ENCODE measurements at places on chromosomes 7 and 10.
A peak's percentile ranks its signal among the peaks of the same experiment; 100 is the strongest.

- DNase-seq = no peak
These were observed 227.3 kb upstream of the TCF7L2 start for GRCh38 chr10:112722758-112723157.

- no peak for DNase-seq
These were observed 103.6 kb upstream of the RNF32 start for GRCh38 chr7:156537006-156537405.

DNA sequence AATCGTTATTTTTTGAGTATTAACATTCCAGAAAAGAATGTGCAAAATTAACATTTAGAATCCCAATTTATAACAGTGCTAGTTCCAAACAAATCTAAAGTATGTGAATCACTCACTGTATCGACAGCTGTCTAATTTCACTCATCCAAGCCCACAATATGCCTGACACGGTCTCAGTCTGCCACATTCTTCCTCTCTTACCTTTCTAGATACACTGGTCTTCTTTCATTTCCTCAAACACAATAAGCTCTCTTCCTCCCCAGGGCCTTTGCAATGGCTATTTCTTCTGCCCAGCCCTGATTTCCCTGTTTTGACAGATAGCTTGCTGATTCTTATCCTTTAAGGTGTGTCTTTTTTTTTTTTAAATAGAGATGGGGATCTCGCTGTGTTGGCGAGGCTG, 48.8 kb downstream of the UBE2H start:
- no peak for DNase-seq

DNA sequence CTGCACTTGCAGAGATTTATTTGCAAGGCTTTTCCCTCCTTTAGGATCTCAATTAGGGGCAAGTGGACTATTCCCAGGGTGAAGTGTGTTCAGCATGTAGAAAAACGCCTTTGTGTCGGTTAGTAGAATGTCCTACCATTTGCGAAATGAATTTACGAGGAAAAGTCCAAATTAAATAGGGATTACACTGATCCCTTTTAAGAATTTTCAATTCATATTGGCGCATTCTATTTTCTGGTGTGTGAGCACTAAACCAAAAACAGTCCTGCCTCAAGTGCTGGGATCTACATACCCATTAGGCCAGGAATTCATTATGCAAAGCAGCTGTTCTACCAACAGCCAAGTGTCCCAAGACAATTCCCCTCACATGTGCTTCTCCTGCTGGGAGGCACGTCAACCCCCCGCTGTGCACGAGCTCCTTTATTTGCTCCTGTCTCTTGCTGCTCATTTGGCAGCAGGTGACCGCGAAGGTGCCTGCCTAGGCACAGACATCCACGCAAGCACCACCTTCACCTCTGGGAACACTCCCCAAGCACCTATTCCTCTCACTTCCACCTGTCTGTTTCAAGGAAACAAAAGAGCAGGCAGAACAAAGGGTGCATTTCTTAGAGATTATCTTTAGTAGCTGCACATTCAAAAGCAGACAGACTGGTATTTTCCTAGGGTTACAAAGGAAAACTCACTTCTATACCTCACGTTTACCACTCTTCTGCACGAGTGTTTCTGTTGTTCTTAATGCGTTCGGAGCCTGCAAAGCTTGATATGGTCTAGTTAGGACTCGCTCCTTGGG, 134.6 kb upstream of the FGFR2 start:
- no peak for DNase-seq

- DNase-seq = no peak
These were observed 130.2 kb downstream of the EGFR start for GRCh38 chr7:55149001-55149400.

DNA sequence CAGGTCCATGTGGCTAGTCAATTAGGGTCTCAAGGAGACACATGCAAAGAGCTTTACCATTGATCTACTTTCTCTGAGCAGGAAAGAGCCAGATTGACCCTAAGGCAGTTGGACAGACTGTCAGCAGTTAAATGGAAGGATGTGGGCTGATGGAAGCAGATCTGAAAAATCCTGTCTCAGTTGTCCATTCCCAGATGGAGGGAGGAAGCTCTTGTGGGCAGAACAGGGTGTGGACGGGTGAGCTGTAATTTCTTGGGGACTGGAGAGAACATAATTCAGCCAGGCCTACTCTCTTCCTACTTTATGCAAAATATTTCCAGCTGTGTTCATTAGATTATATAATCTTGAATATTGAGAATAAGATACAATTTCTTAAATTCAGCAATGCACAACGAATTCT, 163.6 kb downstream of the GNAT3 start:
- DNase-seq = no peak

GRCh38 chr10:62047228-62047892, 145.9 kb downstream of the ARID5B start:
- no peak for DNase-seq

GRCh38 chr7:71563276-71563675, 431.3 kb downstream of the GALNT17 start:
- no peak for DNase-seq

GRCh38 chr7:119007236-119007635, 782.7 kb downstream of the ANKRD7 start:
- no peak for DNase-seq

DNA sequence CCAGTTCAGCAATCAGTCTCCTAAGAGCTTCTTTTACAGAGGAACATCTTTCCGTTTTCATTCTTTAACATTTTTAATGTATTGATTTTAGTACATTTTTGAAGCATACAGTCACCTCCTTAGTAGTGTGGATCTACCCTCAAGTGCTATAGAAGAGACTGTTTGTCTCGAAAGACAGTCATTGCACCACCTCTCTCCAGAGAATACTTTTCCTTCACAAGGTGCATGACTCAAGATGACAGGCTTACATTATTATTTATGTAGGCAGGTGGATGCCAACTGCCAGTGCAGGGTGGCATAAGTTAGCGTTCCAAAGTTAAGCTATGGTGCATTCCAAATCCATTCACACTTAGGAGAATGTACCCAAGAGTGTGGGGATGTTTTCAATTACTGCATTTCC, 71.8 kb downstream of the ZEB1 start:
- DNase-seq = no peak

- DNase-seq = no peak
These were observed 41.9 kb upstream of the PDCD4 start for GRCh38 chr10:110829721-110830410.

DNA sequence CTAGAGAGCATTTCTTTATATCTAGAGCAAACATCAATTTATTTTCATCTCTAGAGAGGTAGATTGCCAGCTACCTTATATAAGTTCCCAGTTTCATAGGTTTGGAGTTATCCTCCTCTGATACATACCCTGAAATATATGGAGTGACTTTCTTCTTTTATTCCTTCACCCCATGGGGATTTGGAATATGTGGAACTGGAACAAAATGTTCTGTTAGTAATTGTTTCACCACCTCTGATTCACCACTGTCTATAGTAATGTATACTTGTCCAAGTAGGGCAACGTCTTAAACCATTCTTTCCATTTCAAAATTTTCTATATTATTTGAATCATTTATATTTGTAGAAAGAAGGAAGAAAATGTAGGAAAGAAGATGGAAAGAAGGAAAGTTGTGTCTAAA, 511.2 kb upstream of the KCND2 start:
- DNase-seq = no peak

- no peak for DNase-seq
These were observed 17.8 kb downstream of the LDB3 start for GRCh38 chr10:86685893-86686632.

DNA sequence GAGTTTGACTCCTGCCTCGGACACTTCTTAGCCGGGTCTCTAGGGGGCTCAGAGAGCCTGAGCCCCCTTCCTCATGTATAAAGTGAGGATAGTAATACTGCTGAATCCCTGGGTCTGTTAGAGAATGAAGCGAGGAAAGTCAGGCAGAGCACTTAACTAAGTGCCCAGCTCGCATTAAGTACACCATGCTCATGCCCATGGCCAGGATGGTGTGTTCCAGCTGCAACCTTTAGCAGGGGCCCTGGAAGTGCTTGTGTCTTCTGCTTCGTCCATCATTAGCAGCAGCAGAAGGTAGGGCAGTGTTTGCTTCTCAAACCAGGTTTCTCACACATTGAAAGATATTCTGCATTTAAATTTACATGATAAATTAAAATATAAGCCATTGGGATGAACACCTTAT, 27.3 kb upstream of the WDFY4 start:
- DNase-seq = no peak

DNA sequence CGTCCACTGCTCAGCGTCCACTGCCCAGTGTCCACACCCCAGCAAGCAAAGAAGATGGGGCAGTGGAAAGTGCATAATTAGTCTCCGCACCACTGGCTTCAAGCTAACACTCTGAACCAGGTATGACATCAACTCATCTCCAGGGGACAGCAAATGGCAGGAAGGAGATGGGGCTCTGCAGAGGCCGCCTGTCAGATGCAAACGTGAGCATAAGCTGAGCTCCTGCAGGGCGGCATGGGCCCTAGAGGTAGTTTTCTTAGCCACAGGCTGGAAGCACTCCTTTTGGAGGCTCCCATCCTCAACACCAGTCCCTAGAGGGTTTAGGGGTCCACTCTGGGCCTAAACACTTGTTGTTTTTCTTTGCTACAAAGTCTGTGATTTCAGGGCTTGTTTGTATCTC, 335.8 kb upstream of the MKI67 start:
- no peak for DNase-seq

GRCh38 chr7:66170309-66171231, 34.6 kb upstream of the TPST1 start:
- DNase-seq = peak; percentile 38

- DNase-seq = no peak
These were observed 8.9 kb downstream of the FOXI2 start for GRCh38 chr10:127745861-127746260.

DNA sequence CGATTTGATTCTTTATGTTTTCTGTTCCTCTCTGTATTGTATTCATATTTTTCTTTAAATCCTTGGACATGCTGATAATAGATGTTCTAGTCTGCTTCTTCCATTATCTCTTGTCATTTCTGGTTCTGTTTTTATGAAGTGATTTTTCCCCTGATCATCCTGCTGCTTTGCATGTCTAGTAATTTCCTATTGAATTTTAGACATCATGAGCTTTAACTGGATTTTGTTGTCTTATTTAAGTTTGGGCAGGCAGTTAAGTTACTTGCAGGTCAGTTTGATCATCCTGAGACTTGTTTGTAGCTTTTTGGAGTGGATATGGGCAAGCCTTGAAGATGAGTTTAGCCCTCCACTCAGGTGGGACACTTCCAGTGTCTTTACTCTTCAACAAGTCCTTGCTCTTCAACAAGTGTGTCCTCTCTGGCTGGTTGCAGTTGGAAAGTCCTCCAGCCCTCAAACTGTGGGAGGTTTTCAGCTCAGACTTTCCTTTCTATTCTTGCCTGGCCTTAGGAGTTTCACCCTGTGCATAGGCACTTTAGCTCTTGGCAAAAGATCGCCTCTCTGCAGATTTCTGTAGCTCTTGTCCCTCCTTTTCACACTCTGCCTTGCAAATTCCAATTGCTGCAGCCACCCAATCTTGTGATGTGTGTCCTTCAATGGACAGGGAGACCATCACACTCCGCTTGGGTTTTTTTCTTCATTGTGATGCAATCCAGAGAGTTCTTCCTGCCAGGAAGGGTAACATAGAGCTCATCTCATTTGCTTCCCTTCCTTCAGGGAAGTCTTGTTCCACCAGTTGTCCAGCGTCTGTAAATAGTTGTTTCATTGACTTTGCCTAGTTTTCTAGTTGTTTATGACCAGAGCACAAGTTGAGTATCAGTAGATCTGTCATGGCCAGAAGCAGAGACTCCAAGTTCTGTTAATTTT, 197.2 kb upstream of the SH2B2 start:
- DNase-seq = no peak

- peak; percentile 12 for DNase-seq
These were observed 123.5 kb downstream of the ADCY1 start for GRCh38 chr7:45697576-45698136.

- no peak for DNase-seq
These were observed at the start of gene OPALIN for GRCh38 chr10:96358851-96359540. Gene OPALIN (minus strand): TSS chr10:96359002. CDS start chr10:96358896, 106 bp downstream.

DNA sequence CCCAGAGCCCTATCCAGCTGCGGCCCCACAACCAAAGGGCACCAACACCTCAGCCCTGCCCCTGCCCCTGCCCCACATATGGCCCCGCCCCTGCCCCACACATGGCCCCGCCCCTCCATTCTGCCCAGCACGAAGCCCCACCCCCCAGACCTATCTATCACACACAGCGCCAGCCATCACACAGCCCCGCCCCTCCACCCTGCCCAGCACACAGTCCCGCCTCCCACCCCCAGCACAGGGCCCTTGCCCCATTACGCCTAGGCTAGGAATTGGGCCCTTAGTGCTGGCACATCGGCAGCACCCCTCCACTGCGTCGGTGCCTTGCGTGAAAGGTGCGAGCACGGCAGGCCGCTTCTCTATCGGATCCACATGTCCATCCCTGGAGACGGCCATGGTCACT, 126.8 kb downstream of the MAD1L1 start:
- no peak for DNase-seq

GRCh38 chr10:112769611-112770370, 180.3 kb upstream of the TCF7L2 start:
- DNase-seq = no peak

DNA sequence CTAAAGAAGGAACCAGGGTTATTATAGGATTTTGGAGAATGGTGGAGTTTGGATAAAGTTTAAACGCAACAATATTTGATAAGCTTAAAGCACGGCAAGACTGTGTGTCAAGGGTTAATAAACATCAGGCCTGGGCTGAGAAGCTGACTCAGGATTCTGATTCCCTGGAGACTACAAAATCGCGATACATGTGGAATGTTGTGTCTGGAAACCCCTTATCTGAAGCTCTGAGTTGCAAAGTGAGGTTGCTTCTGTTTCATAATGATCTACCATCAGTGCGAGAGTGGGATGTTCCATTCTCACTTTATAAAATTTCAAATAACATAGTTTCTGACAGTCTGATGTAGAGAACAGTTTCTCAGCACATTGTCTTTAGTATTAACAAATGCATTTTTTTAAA, 7.8 kb downstream of the C1GALT1 start:
- peak; percentile 65 for DNase-seq

DNA sequence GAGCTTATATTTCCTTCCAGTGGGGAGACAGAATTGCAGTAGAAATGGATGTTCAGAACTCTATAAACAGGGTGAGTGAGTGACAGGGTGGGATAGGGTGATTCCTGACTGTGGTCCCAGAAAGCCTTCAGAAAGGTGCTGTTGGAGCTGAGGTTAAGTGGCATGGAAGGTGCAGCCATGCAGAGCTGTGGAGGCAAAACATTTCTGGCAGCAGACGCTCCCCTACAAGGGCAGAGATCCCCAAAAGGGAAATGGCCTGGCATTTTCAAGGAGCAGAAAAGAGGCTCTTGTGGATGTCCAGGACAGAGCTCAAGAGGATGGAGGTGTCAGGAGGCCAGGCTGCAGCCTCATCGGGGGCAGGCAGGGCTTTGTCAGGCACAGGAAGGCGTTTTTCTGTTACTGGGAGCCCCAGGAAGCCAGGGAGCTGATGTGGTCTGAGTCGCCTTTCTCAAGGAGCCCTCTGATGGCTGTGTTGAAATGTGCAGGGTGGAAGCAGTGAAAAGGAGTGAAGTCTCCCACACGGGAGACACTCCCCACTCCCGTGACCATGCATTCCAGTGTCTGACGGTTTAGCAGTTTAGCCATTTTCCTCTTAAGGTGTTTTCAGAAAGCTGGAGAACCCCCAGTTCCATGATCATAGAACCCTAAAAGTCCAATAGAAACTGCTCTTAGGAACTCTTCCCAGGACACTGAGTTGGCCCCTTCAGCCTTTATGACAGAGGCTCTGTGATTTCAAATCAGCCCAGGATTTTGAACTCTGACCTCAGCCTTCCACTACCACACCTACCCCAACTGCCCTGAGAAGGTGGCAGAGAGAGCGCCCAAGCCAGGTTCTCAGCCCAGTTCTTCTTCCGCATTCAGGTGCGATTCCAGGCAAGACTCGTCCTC, 96.2 kb downstream of the C10orf105 start:
- DNase-seq = peak; percentile 59

Data from astrocyte of the hippocampus (primary cell).